ENCODE measurements at places on chromosomes 11 and 22. TPM values are rescaled to one million over a fixed set of nuclear protein-coding genes. Genes with fewer than 3 reads are reported as not detected.

- no peak for DNase-seq
These were observed 754.2 kb downstream of the FAM181B start for GRCh38 chr11:81979448-81979847.

DCHS1 gene
- total RNA-seq, result 10.7 TPM

DNA sequence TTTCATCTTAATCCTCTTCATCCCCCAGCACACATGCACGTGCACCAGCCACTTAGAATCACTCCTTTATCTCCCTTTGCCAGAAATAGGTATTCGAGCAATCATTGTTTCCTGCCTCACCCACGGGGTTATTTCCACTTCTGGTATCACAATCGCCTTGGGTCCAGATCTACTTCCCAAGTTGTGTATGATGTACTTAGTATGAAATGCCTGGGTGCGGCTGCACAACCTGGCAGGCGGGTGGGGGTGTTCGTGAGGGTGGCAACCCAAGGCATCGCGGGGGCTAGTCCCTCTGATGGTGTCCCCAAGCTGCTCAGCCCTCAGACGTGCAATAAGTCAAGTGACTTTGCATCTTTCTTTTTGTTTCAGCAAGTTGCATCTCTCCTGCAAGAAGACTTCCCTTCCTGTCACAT, 475.6 kb downstream of the MIAT start:
- DNase-seq, result peak; percentile 58

DNA sequence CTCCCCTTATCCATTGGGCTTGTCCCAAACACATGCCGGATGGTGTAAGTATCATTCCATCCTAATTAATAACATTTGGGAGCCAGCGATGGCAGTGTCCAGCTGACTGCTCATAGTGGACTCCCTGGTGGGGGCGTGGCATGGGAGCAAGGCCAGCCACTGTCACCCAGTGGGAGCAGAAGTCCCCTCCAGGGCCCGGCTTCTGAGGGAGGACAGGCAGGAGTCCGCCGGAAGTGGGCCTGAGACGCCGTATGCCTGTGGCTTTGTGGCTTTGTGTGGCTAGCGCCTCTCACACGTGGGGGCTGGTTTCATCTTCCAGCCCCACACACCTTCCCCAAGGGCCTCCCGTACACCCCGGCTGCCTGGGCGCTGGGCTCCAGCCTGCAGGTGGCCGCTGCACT, 124.5 kb downstream of the KCNQ1 start:
- DNase-seq, result peak; percentile 42

DNA sequence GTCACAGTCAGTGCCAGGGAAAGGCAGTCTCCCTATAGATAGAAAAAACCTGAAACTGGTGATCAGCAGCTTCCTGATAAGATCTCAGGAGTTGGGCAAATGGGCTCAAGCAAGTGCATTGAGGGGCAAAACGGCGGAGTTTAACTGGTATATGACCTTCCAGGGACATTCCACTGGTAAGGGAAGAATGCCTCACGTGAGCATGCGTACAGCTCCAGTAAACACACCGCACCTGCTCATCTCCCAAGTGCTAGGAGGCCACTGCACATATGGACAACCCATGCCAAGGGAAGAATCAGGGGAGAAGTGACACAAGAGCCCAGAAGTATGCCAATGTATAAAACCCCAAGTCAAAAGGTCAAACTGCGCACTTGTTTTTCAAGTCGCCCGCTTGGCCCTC, 11.6 kb downstream of the HEPHL1 start:
- DNase-seq, result no peak

GRCh38 chr11:92846491-92847125, 122.8 kb upstream of the MTNR1B start:
- DNase-seq, result no peak

DNA sequence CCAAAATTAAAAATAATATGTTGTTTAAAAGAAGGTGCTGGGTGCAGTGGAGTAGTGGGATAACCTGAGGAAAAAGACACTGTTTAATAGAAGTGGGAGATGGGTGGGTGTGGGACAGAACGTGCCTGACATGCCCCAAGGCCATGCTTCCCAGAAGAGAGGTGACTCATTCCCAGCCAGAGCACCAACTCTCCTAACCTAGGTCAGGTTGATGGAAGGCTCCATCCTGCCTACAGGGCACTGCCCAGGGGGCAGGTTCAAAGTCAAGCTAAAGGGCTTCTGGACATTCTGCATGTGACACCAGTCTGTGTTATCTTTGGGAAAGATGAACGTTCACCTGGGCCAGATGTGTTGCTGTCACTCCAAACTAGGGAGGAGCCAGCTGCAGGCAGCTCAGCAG, 453.1 kb downstream of the SOX6 start:
- no peak for DNase-seq

NRXN2 gene
- 1.9 TPM for total RNA-seq

DNA sequence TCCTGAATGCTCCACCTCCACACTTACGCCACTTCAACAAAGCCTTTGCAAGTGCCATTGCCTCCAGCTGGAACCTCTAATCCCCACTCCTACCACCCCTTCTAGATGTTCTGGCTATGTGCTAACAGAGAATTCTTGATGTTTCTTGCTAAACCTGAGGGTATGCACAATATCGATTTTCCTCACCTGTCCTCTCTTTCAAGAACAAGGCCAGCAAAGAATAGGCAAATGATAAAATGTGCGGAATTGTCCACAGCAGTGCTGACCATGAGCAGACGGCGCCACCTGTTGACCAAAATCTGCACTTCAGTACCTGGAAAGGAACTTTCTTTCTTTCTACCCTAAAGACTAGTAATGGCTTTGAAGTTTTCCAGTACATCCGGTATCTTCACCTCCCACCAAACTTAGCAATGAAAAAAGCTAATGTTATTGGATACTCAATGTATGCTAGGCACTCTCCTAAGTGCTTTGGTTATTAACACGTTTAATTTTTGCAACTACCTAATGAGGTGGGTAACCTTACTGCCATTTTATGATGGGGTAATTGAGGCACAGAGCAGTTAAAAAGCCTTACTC, 3.4 kb downstream of the TIMM10 start:
- no peak for DNase-seq

- DNase-seq, result no peak
These were observed 81.5 kb downstream of the WT1 start for GRCh38 chr11:32353884-32354283.

ALKBH8 gene
- 5.5 TPM for total RNA-seq

DNA sequence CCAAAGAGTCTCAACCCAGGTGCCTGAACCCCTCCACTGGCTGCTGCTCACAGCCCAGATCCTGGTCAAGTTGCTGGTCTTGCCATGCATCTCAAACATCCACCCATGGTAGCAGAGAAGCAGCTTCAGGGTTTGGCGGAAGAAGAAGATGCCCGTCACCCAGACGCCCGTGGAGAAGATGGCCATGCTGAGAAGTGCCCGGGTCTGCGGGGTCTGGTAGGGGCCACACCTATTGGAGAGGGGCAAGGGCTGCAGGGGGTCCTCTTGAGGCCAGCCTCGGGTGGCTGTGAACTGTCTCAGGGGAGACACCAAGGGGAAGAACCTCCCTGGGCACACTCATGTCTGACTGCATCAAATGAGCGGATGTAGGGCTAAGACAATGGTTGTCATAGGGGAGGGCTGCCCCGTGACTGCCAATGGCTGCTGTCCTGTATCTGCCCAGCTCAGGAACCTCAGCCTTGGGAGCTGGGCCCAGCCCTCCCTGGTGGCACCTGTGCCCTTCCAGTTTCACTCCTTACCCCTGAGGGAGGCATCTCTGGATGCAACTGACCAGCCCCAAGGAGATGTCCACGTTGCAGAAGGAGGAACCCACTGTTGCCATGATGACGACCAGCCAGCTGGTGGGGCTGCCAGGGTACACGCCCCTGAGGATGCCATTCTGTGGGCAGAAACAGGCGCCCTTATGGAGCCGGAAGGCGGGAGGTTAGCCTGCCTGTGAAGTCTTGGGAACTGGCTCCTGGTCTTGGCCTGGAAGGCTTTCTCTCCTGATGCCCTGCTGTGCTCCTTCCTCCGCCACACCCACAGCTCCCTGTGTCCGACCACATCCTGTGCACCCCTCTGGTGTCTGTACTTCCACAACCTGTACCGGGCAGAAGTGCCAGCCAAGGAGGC, 1.2 kb downstream of the CPT1B start:
- DNase-seq, result no peak

DNA sequence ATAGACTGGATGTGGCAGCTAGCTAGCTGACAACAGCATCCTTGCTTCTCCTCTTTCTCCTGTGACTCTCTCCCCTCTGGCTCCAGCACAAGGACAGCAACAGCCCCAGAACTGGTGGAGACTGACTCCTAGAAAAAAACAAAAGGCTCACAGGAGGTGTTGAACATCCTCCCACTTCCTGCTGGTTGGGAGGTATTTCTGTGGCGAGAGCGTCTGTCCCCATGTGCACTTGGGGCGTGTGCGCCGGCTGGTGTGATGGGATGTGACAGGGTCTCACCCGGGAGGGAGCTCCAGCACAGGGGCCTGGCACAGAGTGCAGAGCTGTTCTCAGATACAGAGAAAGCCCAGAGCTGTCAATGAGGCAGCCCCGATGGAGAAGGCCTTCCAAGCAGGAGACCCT, 107.2 kb upstream of the E2F8 start:
- DNase-seq, result no peak

DNA sequence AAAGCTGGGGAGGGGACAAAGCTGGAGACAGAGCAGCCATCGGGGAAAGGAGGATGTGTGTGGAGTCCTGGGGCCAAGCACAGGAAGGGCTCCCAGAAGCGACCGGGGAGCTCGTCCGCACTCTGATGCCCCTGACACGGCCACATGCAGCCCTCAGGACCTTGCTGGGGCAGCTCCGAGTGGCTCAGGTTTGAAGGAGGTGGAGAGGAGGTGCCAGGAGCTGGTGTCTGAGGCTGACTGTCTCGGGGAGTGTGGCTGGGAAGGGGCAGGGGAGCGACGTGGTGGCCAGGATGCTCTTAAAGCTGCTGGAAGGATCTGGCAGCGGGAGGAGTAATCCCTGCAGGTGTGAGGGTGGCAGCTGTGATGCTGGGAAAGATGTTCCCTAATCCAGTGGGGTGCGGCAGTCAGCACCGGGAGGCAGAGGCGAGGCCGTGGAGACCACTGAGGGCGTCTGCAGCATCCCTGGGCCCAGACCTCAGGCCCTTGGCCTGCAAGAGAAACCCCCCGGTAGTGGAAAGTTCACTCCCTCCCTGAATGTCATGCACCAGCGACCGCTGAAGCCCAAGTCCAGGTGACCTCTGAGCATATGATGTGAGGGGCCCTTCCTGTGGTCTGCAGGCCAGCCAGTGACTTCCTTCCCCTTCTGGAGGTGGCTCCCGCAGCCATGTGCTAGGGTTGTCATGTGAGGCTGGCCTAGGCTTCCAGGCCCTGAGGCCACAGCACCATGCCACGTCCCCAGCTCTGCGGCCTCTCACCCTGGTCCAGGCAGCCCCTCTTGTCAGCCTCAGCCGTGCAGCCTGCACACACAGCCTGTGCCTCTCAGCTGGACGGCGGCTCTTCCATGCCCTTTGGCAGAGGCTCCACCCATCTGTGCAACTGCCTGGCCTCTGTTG, 17.2 kb upstream of the CTSD start:
- DNase-seq, result no peak

GRCh38 chr11:47987781-47988180, 7.4 kb downstream of the PTPRJ start:
- DNase-seq, result no peak

GRCh38 chr11:6419009-6419631, at the start of gene APBB1:
Gene APBB1 (minus strand): TSS chr11:6419094. CDS start chr11:6411347, 7,747 bp downstream.
- DNase-seq, result peak; percentile 77

GRCh38 chr11:63710476-63711217, 29.3 kb downstream of the RTN3 start:
- DNase-seq, result no peak

DNA sequence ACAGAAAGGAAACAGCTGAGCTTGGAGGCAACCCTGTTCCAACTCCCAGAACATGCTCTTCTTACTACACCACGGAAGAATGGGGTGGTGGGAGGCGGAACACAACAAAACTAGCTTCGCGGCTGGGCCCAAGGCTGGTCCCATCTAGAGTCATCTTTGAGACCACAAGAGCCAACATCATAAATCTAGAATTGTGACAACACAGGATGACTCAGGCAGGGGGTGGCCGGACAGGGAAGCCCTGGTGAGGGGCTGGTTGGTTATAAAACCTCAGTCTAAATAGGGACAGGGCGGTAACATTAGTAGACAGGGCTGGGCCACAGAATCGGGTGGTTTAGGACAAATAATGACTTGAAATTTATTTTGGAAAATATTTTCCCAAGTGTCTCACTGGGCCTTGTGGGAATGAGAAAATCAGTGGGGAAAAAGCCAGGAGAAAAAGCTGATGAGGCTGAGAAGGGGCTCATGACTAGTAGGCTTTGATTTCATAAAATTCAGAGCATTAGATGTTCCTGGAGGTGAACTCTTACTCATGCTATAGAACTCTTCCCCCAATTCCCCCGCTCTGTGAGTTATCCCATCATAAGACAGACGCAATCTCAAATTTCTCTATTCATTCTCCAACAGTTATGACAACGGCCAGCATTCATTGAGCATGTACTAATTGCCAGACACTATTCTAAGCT, 151.8 kb upstream of the TIMP3 start:
- no peak for DNase-seq

- no peak for DNase-seq
These were observed 249.3 kb downstream of the KIRREL3 start for GRCh38 chr11:126751242-126751641.

GRCh38 chr11:129237456-129237855, 45.3 kb upstream of the ARHGAP32 start:
- DNase-seq, result no peak

DNA sequence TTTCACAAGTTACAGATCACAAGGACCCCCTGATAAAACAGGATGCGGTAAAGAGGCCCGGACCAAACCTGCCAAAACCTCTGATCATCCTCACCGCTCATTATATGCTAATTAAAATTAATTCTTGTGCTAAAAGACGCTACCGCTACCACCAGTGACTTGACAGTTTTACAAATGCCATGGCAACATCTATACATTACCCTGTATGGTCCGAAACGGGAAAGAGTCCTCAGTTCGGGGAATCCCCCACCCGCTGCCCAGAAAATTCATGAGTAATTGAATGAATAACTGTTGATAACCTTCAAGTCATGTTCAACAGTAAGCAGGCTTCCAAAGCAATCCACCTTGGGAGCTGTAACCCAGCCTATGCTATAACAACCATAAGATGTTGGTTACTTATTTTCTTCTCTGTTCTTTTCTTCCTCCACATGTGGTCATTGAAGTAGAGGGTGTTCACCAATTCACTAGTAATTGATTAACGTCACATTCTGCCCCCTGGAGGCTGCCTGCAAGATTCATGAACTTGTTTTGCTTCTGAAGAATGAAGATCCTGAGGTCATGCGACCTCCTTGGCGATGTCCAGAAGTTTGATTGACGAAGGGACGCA, 20.6 kb downstream of the APOBEC3H start:
- DNase-seq, result no peak

DNA sequence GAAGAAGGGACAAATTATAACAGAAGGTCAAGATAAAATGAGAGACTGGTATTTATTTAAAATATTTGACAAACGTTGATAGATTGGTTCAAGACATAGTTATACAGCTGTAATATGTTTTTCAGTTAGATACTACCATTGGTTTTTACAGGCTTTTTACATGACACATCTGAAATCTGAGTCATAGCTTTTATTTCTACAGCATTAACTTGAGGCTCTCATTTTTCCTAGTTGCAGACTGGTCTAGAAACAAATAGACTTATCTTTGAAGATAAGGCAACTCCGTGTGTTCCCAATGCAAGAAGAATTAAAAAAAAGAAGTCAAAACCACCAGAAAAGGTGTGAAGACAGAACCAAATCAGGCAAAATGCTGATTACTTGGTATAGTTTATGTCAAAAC, 31.3 kb downstream of the CEP57 start:
- DNase-seq, result no peak

OR51S1 gene
- not detected for total RNA-seq

- DNase-seq, result peak; percentile 62
These were observed 92.0 kb upstream of the KCNQ1OT1 start for GRCh38 chr11:2791521-2792380.

- DNase-seq, result no peak
These were observed 10.4 kb upstream of the GRK2 start for GRCh38 chr11:67255864-67256263.
